ENCODE measurements at places on chromosomes 1 and 21.

- peak; percentile 56 for DNase-seq
These were observed 1.3 kb downstream of the SMG5 start for GRCh38 chr1:156281281-156281680.

DNA sequence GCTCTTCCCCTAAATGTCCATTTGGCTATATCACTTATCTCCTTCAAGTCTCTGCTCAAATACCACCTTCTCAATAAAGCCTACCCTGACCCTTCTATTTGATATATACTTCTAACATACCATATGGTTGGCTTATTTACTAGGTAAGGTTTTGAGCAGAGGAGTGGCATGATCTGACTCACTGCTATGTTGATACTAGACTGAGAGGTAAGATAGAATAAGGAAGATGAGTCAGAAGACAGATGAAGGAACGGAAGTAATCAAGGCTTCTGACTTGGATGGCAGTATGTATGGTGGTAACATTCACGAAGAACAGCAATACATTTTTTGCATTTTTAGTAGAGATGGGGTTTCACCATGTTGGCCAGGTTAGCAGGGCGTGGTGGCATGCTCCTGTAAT, 4.8 kb upstream of the HRNR start:
- DNase-seq = no peak

- DNase-seq = no peak
These were observed 3.2 kb upstream of the NUAK2 start for GRCh38 chr1:205324781-205325180.

GRCh38 chr1:196056966-196057365, 551.3 kb downstream of the KCNT2 start:
- DNase-seq = no peak

- peak; percentile 97 for DNase-seq
These were observed 272.7 kb downstream of the FOXD2 start for GRCh38 chr1:47710329-47711071.

DNA sequence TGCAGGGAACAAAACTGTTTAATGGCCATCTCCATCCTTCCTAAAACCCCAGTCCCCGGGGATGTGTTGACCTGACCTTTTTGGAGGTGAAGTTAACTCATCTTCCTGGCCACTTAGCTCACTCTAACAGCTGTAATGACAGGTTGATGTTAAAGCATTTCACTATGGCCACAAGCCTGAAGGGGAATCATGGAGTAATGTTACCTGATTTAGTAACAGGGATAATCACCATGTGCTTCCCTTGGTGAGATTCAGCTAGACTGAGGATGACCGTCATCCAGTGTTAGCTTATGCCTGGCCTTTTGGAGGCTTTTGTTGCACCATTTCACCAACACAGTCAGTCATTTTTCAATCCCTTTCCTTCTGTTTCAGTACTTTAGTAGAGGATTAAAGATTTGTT, 64.3 kb upstream of the RAVER2 start:
- DNase-seq = no peak
